ENCODE measurements at places on chromosomes 2 and 18. TPM values are rescaled to one million over a fixed set of nuclear protein-coding genes. Genes with fewer than 3 reads are reported as not detected.

The TMEM247 gene
- total RNA-seq, result not detected

The OSBPL1A gene
- total RNA-seq, result 20.6 TPM

The HS1BP3 gene
- total RNA-seq, result 19.2 TPM

The TBR1 gene
- not detected for total RNA-seq

The SAG gene
- not detected for total RNA-seq

The PID1 gene
- 0.45 TPM for total RNA-seq

The MC2R gene
- total RNA-seq, result not detected

The BUB1 gene
- total RNA-seq, result 41.1 TPM

The UPP2 gene
- total RNA-seq, result not detected

The ZC3H8 gene
- total RNA-seq, result 19.0 TPM

The CXCR1 gene
- total RNA-seq, result not detected
